ENCODE measurements at places on chromosomes 12 and 14.

DNA sequence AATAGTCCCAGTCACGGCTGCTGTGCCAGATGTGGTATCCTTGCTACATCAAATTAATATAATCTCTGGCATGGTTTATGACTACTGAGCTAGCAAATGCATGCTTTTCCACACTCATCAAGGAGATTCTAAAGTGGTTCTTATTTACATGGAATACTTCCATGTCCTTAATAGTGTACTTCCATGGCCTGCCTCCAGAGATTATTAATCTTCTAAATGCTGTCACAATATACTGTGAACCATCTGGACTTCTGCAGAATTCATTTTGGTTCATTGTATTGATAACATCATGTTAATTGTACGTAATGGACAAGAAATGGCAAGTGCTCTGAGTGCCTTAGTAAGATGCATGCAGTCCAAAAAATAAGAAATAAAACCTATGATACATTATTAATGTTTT is 230.8 kb downstream of the NUAK1 start:
- H3K4me3 ChIP-seq, result no peak overlapping the region
- no peak overlapping the region for H3K27ac ChIP-seq
- H3K4me1 ChIP-seq, result no peaks in the 10 kb centered on the region

DNA sequence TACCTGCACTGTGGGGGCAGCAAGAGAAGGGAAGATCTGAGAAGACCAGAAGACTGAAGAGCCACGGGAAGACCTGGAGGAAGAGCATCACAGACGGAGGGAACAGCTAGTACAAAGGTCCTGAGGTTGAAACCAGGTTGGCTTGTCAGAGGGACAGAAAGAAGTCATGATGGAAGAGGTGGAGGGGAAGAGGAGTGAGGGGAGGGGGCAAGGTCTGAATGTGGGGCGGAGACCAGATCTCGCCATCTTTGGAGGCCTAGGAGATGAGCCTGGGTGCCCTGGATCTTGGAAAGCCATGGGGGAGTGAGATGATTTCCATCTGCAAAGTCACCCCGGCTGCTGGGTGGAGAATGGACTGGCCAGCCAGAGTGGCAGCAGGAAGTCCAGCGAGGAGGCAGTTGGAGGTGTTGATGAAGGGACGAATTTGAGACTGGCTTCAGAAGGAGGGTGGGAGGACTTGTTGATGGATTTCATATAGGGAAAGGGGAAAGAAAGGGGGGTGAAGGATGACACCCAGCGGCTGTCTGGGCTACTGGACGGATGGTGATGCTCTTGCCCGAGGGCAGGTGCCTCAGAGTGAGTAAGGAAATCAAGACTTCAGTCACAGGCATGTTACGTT is 14.6 kb upstream of the UBC start:
- H3K27me3 ChIP-seq, result no peaks in the 10 kb centered on the region
- H3K36me3 ChIP-seq, result peaks cover 4% of the 10 kb centered on the region
- peak overlapping the region; percentile 97 for H3K4me3 ChIP-seq
- peak overlapping the region; percentile 98 for H3K27ac ChIP-seq
- no peak for DNase-seq

GRCh38 chr14:97410667-97411620 is 613.8 kb downstream of the VRK1 start:
- peaks cover 6% of the 10 kb centered on the region for H3K27me3 ChIP-seq
- no peak overlapping the region for H3K4me3 ChIP-seq
- peaks cover 19% of the 10 kb centered on the region for H3K4me1 ChIP-seq
- H3K27ac ChIP-seq, result no peak overlapping the region

GRCh38 chr14:55019968-55020554 is 6.8 kb downstream of the WDHD1 start:
- no peak overlapping the region for H3K27ac ChIP-seq
- H3K27me3 ChIP-seq, result no peaks in the 10 kb centered on the region
- peaks cover 11% of the 10 kb centered on the region for H3K4me1 ChIP-seq
- no peak for DNase-seq
- no peak overlapping the region for H3K4me3 ChIP-seq

DNA sequence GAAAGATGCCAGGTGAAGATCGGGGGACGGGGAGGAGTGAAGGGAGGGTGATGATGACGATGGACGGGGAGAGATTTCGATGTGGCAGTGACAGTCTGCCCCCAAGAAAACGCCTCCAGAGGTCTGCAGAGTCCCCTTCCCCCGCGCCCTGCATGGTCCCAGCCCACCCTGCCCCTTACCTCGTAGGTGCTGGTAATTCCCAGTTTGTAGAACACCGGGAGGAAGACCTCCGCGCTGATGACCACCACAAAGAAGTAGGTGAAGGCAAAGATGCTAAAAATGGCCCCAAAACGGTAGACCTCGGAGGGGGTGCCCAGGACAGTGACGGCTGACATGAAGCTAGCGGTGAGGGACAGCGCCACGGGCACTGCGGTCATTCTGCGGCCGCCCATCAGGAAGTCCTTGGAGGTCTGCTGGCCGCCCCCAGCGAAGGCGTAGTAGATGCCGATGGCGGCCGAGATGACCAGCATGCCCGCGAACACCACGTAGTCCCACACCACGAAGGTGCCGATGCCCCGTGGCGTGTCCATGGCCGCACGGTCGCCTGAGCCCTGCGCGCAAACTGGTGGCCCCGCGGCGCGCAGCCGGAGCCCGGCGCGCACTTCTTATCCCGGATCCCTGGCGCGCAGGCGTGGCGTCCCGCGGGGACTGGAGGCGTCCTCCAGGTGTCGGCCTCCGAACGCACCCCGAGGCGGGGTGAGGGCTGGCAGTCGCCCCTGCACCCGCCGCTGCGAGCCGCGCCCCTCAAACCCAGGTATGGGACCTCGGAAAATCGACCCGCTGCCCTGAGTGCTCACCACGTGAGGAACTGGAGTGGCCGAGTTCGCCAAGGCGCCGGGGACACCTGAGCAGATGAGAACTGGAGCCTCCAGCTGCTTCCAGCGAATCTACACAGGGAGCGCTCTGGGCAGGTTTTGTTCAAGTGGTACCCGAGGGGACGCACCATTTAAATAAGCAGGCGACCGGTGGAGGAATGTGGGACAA is at the start of gene SLC5A8:
Gene SLC5A8, minus strand, starts transcription at position 920 of the 984 bp plus-strand sequence. Its CDS starts 390 bp downstream, at position 530.
- no peaks in the 10 kb centered on the region for H3K4me1 ChIP-seq
- no peak within 1 kb of the TSS for H3K4me3 ChIP-seq
- H3K27ac ChIP-seq, result no peak within 1 kb of the TSS
- no peak for DNase-seq
- peaks cover 40% of the 10 kb centered on the region for H3K27me3 ChIP-seq
- no peaks in the 10 kb centered on the region for H3K36me3 ChIP-seq

DNA sequence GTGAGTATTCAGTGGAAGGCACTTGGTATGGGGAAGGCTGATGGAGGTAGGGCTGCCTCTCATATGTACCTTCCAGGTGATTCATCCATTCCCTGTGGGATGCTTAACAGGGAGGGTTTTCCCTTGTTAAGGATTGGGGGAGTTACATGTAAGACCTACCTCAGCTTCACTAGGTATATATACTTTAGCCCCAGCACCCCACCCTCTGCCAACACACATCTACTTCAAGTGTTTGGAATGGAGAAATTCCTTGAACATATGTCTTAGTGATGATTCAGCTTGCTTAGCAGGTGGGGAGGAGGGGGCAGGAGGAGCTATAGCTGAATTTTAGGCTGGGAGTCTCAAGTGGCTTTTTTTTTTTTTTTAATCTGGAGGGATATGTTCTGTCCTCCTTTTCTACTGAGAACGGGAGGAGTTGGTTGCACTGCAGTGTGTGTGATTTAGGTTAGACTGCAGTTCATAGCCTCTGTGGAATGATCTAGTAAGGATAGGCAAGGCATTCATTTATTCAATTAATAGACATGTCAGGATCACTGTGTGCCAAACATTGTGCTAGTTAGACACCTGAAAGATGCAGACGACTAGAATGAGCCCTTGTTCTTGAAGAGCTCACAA is 1.7 kb downstream of the PIP4K2C start:
- H3K27ac ChIP-seq, result peak overlapping the region; percentile 86
- peaks cover 24% of the 10 kb centered on the region for H3K4me1 ChIP-seq
- peak overlapping the region; percentile 94 for H3K4me3 ChIP-seq
- H3K27me3 ChIP-seq, result no peaks in the 10 kb centered on the region
